ENCODE measurements at places on chromosomes 1 and 21. TPM values are rescaled to one million over a fixed set of nuclear protein-coding genes. Genes with fewer than 3 reads are reported as not detected.

MCOLN3 gene
- 0.41 TPM for polyA plus RNA-seq

ITLN2 gene
- 0.09 TPM for polyA plus RNA-seq

MAP10 gene
- 0.45 TPM for polyA plus RNA-seq

TMEM82 gene
- not detected for polyA plus RNA-seq

GUCA2A gene
- not detected for polyA plus RNA-seq

DIP2A gene
- polyA plus RNA-seq: 29.7 TPM

LCE3E gene
- polyA plus RNA-seq: 110 TPM

IPP gene
- polyA plus RNA-seq: 5.2 TPM

OBSCN gene
- 7.7 TPM for polyA plus RNA-seq

CLEC20A gene
- not detected for polyA plus RNA-seq

JTB gene
- 79.1 TPM for polyA plus RNA-seq

SERPINC1 gene
- polyA plus RNA-seq: not detected

LAD1 gene
- polyA plus RNA-seq: 275 TPM

AIRE gene
- 0.06 TPM for polyA plus RNA-seq

BARHL2 gene
- polyA plus RNA-seq: not detected

TXNIP gene
- polyA plus RNA-seq: 235 TPM

RHCE gene
- 0.20 TPM for polyA plus RNA-seq

SPOCD1 gene
- 0.13 TPM for polyA plus RNA-seq

FABP3 gene
- polyA plus RNA-seq: 1.8 TPM

USP1 gene
- 13.5 TPM for polyA plus RNA-seq

NHLH2 gene
- polyA plus RNA-seq: 1.8 TPM

SPATA45 gene
- polyA plus RNA-seq: not detected

ASAP3 gene
- polyA plus RNA-seq: 32.8 TPM

MAEL gene
- 0.04 TPM for polyA plus RNA-seq

SNRNP40 gene
- 23.9 TPM for polyA plus RNA-seq

MFAP2 gene
- polyA plus RNA-seq: 1.9 TPM

AUNIP gene
- polyA plus RNA-seq: 1.1 TPM

ANGPTL3 gene
- not detected for polyA plus RNA-seq

OR10Z1 gene
- polyA plus RNA-seq: not detected

RYR2 gene
- polyA plus RNA-seq: 0.35 TPM

COL11A1 gene
- polyA plus RNA-seq: 0.08 TPM

TMOD4 gene
- polyA plus RNA-seq: 0.22 TPM

GBP5 gene
- polyA plus RNA-seq: 1.4 TPM

NTRK1 gene
- 0.08 TPM for polyA plus RNA-seq

CYYR1 gene
- 4.2 TPM for polyA plus RNA-seq

LRRC39 gene
- polyA plus RNA-seq: 0.41 TPM

SPRR2A gene
- polyA plus RNA-seq: 4,263 TPM

WNT2B gene
- polyA plus RNA-seq: 2.2 TPM

GABRD gene
- 0.90 TPM for polyA plus RNA-seq

CD52 gene
- polyA plus RNA-seq: 17.0 TPM

NEXN gene
- polyA plus RNA-seq: 16.2 TPM

TPTE gene
- not detected for polyA plus RNA-seq

GBP4 gene
- polyA plus RNA-seq: 3.5 TPM

NCF2 gene
- 3.9 TPM for polyA plus RNA-seq

CD1B gene
- 0.13 TPM for polyA plus RNA-seq

CR1 gene
- polyA plus RNA-seq: 0.12 TPM

HMGCS2 gene
- 5.8 TPM for polyA plus RNA-seq

LCE1D gene
- not detected for polyA plus RNA-seq

OR2L5 gene
- polyA plus RNA-seq: not detected

AZIN2 gene
- 0.72 TPM for polyA plus RNA-seq
